ENCODE measurements at places on chromosomes 3 and 15.
A peak's percentile ranks its signal among the peaks of the same experiment; 100 is the strongest.

GRCh38 chr3:115660646-115661337 lies 37.5 kb downstream of the GAP43 start:
- DNase-seq, result no peak

DNA sequence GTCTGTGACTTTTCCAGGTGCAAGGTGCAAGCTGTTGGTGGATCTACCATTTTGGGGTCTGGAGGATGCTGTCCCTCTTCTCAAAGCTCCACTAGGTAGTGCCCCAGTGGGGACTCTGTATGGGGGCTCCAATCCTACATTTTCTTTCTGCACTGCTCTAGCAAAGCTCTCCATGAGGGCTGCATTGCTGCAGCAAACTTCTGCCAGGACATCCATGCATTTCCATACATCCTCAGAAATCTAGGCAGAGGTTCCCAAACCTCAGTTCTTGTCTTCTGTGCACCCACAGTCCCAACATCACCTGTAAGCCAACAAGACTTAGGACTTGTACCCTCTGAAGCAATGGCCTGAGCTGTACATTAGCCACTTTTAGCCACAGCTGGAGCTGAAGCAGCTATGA lies 694.5 kb upstream of the BCHE start:
- DNase-seq, result no peak

- DNase-seq, result no peak
These were observed 279.1 kb upstream of the IGF1R start for GRCh38 chr15:98369081-98369716.

DNA sequence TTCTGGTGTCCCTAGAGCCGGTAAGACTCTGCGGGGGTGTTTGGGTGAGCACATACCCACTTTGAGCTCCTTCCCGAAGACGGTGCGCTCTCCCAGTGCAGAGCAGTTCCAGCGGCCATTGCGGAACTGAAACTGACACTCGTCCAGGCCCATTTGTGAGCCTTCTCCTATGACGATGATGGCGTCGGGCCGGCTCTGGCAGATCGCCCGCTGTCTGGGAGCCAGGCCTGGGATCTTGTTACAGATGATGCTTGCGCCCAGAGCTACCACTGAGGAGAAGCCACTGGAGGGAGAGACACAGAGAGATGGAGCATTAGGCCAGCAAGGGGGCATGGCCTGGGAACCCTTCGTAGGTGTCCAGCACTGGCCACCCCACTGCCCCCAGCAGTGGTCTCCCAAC lies 5.0 kb downstream of the WNT7A start:
- DNase-seq, result no peak

GRCh38 chr15:85929786-85930185 lies 135.1 kb upstream of the KLHL25 start:
- no peak for DNase-seq

GRCh38 chr3:42459151-42459550 lies 43.3 kb upstream of the VIPR1 start:
- no peak for DNase-seq

- DNase-seq, result peak; percentile 31
These were observed 44.8 kb downstream of the GATM start for GRCh38 chr15:45333550-45333949.

DNA sequence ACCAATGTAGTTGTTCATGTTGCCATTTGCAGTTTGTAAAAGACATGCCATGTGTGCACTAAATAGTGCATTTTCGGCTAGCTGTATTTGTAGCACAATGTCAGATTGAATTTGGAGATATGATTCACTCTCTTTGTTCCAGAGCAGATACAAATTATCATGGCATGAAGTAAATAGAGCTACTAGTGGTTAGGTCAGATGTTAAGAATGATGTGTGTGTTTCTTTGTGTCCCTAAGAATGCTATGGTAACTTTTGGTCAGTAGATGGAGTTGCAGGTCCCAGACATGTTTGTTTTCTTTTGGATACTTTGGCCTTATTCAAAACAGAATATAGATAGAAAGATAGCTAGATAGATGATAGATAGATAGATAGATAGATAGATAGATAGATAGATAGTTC lies 595.8 kb downstream of the NLGN1 start:
- peak; percentile 32 for DNase-seq

GRCh38 chr3:106401666-106402490 lies 533.1 kb upstream of the CBLB start:
- peak; percentile 53 for DNase-seq

DNA sequence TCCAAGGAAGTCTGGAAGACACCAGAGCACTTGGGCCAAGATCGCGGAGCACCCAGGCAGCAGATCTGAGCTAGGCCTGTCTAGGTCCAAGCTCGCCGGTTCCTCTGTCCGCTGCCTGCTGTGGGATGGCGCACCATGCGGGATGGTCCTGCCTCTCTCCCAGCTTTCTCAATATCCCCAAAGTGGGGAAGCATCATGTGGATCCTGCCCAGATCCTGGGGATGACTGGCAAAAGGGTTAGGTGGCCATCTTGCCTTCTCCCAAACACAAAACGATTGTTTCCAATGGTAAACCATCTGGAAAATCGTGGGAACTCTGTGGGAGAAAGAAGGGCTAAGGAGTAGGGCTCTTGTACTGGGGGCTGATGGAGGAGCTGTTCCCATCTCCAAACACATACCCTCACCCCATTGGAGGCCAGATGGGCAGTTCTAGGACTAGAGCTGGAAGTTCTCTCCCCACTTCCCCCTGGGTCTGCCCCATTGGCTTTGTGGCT lies 8.9 kb downstream of the PRKCD start:
- DNase-seq, result no peak

DNA sequence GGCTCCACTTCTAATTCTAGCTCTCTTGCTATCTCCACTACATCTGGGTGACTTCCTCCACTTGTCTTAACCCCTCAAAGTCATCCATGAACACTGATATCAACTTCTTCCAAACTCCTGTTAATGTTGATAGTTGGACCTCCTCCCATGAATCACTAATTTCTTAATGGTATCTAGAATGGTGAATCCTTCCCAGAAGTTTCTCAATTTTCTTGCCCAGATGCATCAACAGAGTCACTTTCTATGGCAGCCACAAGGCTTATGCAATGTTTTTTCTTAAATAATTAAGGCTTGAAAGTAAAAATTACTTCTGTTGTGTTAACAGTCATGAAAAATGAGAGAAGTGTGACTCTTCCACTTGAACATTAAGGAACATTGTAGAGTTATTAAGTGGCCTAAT lies 164.3 kb downstream of the PCCB start:
- DNase-seq, result peak; percentile 17

DNA sequence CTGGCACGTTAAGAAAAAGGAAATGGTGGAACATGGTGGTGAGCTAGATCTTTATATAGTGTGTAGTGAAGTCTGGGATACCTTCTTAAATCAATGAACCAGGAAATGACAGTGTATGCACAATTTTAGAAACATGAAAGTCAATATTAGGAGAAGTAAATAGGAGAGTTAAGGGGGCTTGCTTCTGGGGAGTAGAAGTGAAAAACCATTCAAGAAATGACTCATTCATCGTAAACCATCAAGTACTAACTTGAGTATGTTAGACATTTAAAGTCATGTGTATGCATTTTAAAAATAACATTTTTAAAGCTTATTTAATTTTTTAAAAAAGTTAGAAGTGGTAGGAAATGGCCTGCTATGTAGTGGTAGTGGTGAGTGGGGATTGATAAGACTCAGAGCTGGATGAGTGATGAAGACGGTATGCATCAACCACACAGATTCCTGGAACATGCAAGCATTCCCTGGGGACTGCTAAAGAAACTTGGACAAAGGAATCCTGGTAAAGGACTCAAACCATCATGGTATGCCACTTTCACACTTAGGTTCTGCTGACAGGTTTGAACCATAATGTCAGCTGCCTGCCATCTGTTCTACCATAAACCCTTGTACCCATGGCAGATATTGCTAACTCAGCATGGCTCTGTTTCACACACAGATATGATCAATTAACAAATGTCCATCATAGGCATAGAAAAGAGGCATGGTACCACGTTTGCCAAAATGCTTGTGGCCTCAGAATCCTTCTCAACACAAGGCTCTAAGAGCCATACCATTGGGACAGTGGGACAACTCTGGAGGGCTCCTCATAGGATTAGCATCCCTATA lies 28.9 kb upstream of the MITF start:
- peak; percentile 73 for DNase-seq

GRCh38 chr3:196634829-196635228 lies 4.7 kb upstream of the NRROS start:
- DNase-seq, result no peak

- DNase-seq, result peak; percentile 25
These were observed 25.7 kb downstream of the PCOLCE2 start for GRCh38 chr3:142863010-142863817.

- DNase-seq, result no peak
These were observed 155.8 kb downstream of the TLE3 start for GRCh38 chr15:69941706-69942495.

GRCh38 chr3:136390574-136390973 lies 140.4 kb downstream of the PCCB start:
- DNase-seq, result no peak

- no peak for DNase-seq
These were observed 267.3 kb upstream of the IL12A start for GRCh38 chr3:159721324-159721723.

- DNase-seq, result peak; percentile 25
These were observed 28.6 kb upstream of the VEPH1 start for GRCh38 chr3:157531771-157532170.

- peak; percentile 41 for DNase-seq
These were observed 30.4 kb upstream of the ALDH1A3 start for GRCh38 chr15:100849021-100849854.
